CD8-positive, alpha-beta memory T cell (primary cell): ENCODE measurements at places on chromosomes 4 and X.
A peak's percentile ranks its signal among the peaks of the same experiment; 100 is the strongest.

GRCh38 chr4:183505611-183506388, 942 bp downstream of the ING2 start:
- DNase-seq, result peak; percentile 91

- no peak for DNase-seq
Measured at GRCh38 chr4:107131295-107131694, 95.2 kb upstream of the DKK2 start.

- no peak for DNase-seq
Measured at GRCh38 chr4:68447201-68447600, at the start of gene TMPRSS11E. Gene TMPRSS11E, plus strand, starts transcription at chr4:68447463. Its CDS starts 50 bp downstream, at chr4:68447513.

GRCh38 chr4:46249516-46249915, 125.7 kb upstream of the GABRG1 start:
- no peak for DNase-seq

GRCh38 chrX:78595901-78596502, 63.1 kb downstream of the RTL3 start:
- DNase-seq, result peak; percentile 31

DNA sequence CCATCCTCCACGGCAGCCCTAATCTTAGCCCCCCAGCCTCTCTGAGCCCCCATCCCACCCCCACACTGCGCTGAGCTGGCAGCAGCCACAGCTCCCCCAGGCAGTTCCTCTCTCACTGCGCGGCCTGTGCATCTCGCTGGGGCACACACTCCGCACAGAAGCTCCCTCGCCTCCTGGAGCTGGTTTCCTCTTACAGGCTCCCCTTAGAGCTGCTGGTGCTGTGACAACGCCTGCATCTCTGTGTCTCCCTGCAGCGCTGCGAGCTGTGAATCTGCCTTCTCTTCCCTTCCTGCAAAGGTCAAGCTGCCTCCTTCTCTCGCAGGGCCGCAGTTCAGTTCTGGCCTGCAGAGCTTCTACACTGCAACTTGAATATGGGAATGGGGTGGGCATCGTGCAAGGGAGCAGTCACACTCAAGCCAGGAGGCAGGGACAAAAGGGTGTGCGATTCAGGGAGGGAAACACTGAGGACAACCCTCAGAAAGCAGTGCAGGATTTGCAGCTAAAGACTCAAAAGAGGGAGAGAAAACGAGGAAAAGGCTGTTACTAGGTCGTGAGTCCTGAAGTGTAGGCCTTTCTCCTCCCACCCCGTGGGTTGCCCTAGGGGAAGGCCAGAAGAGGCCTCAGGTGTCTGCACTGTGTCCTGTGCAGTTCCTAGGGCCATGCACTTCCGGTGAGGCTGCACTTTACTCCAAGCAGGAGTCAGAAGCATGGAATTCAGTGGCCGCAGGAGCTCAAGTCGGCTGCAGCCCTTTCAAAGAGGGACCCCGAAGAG, 87.0 kb downstream of the BCOR start:
- DNase-seq, result no peak
